ENCODE measurements at places on chromosomes 3 and 15. TPM values are rescaled to one million over a fixed set of nuclear protein-coding genes. Genes with fewer than 3 reads are reported as not detected.

RGMA gene
- 6.2 TPM for total RNA-seq

IL17RE gene
- 1.4 TPM for total RNA-seq

DNA sequence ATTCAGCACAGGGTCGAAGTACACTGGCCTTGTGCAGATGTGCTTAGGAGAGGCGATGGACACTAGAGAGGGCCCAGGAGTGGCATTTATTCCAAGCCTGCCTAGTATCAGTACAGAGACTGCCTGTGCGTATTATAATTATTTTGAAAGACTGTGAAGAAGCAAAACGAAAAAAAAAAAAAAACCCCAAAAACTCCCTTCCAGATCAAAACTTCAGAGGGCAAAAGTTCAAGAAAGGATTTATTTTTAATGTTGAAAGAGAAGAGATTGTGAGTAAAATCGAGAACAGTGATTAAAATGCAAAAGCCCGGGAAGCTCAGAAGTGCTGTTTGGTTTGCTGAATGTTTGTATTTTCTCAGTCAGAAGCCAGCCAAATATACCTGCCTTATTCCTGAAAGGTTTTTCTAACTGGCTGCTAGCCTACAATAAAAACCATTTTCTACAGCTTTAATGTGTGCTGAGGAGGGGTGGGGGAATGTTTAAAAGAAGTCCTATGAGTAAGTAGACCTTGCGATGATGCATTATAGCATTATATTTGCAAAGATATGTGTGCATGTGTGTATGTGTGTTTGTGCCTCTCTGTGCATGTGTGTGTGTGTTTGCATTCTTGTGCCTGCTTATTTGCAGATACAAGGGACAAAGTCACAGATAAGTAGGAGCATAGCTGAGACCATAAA, 19.3 kb upstream of the LZTFL1 start:
- H3K36me3 ChIP-seq, result no peaks in the 10 kb centered on the region
- no peaks in the 10 kb centered on the region for H3K4me1 ChIP-seq
- DNase-seq, result no peak
- no peak overlapping the region for H3K4me3 ChIP-seq
- no peaks in the 10 kb centered on the region for H3K27me3 ChIP-seq
- no peak overlapping the region for H3K27ac ChIP-seq

DNA sequence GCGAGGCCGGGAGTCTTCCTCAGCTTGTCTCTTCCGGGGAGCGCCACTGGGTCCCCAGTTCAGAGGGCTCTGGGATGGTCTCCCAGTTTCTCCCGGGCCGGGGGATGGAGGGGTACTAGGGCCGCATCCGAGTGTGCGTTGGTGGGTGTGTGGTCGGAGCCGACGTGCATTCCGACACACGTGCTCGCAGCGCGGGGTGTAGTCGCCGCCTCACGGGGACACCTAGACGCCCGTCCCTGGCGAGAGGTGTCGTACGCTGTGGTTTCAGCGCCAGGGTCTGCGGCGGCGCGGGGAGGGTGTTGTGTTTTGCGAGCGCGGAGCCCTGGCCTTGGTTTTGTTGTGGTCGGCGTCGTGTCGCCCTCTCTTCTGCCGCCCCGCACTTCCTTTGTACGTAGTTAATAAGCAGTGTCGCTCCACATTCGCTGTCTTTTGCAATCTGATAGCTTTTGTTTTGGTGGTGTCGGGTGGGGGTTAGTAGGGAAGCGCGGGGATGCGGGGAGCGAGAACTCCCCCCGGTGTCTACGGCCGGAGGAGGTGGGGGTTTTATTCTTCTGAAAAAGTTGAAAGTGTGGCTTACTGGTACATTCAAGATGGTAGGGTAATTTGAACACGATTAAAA, 2.2 kb downstream of the IGF1R start:
- no peaks in the 10 kb centered on the region for H3K36me3 ChIP-seq
- H3K4me1 ChIP-seq, result peaks cover 31% of the 10 kb centered on the region
- peaks cover 6% of the 10 kb centered on the region for H3K27me3 ChIP-seq
- peak; percentile 42 for DNase-seq
- peak overlapping the region; percentile 71 for H3K27ac ChIP-seq
- H3K4me3 ChIP-seq, result peak overlapping the region; percentile 87

Data from adrenal gland (tissue), 19 donors.